ENCODE measurements at places on chromosomes 12 and 14.

DNA sequence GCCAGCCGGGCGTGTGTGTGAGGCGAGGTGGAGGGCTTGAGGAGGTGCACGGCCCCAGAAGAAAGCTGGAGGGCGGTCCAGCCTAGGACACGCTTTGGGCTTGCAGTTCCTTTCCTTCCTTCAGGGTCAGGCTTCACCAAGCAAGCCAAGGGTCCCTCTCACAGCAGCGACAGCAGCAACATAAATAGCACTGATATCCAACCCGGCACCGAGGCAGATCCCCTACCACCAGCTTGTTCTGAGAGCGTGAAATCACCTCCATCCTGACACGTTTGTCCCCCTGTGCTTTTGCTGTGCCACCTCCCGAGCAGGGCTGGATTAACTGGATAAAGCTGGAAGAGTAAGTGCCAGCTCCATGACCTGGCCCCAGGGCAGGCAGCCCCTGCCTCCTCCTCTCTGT, 251.4 kb downstream of the CACNA1C start:
- no peak for DNase-seq

GRCh38 chr14:49636866-49637265, 1.8 kb upstream of the DNAAF2 start:
- DNase-seq: no peak

- DNase-seq: no peak
Observed at GRCh38 chr12:125331342-125332052, 266.3 kb downstream of the AACS start.

DNA sequence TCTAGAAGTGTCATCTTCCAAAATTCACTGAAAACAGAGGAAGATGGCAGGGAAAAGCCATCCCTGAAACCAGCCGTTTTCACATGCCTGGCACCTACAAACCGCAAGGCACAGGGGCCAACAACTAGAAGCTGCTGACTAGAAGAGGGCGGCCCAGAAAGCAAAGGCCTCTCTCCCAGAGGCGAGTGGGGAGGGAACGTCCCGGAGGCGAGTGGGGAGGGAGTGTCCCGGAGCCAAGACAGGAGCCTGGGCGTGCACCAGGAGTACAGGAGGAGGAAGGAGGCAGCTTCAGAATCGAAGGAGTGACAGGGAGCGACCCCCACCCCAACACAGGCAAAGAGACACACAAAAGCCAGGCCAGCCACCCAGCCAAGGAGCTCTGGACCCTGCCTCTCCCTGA, 21.0 kb downstream of the ANKLE2 start:
- DNase-seq: no peak

GRCh38 chr12:9650151-9650576, 19.3 kb upstream of the CLEC2D start:
- no peak for DNase-seq

DNA sequence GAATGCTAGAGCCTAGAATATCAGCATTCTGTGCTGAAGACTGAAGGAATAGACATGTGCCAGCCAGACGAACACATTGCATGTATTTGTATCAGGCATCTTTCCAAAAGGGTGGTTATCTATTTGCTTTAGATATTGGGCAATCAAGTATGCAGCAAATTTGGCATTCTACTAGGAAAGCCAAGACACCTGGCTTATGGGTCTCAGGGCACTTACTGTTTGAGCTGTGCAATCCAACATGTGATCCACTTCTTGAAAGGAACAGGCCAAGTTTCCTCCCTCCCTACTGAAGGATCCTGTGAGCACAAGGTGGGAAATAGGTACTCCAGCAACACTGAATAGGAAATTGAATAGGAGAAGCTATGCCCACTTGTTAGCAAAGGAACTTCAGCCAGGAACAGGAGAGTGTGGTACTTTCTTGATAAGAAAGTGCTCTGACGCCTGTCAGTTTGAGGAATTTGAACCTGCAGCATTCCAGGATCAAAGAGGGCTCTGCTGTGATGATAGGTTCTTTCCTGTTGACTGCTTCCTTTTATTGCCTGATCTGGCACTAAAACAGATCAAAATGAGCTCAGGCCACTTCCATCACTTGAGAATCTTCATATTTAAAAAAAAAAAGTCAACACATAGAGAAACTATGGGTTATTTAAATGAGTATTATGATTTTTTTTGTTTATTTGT, 20.6 kb downstream of the OR6S1 start:
- no peak for DNase-seq

- no peak for DNase-seq
Observed at GRCh38 chr12:116630762-116631161, 71.6 kb downstream of the MAP1LC3B2 start.

- DNase-seq: peak; percentile 90
Observed at GRCh38 chr12:13044002-13044905, at the start of gene FAM234B. Gene FAM234B, plus strand, starts transcription at chr12:13044381. Its CDS starts 23 bp downstream, at chr12:13044404.

DNA sequence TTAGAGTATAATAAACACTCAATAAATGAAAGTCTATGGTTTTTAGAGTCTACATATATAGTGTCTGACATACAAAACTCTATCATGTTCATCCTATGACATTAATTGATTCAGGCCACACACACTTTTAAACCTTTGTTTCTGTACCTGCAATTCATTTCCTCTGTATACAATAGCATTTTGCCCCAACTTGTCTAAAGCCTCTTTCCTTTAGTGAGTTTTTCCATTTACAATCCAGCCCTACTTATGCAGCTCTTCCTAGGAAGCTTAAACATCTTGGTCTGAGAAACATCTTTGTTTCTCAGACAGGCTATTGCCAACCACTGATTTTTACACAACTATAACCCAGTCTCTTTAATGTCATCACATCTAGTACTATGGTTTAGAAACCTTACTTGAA, 214.7 kb upstream of the SLC16A7 start:
- no peak for DNase-seq

All from activated CD8-positive, alpha-beta memory T cell treated with anti-CD3 and anti-CD28 coated beads, Interleukin-2, amount 50 U/mL, for 48 hours (primary cell).